ENCODE measurements at places on chromosomes 12 and 14.
A peak's percentile ranks its signal among the peaks of the same experiment; 100 is the strongest.

GRCh38 chr12:114679452-114679875, 4.5 kb downstream of the TBX3 start:
- H3K27me3 ChIP-seq, result peaks cover 56% of the 10 kb centered on the region
- peak overlapping the region; percentile 98 for H3K27ac ChIP-seq
- H3K4me3 ChIP-seq, result peak overlapping the region; percentile 98
- peaks cover 64% of the 10 kb centered on the region for H3K36me3 ChIP-seq

- no peaks in the 10 kb centered on the region for H3K36me3 ChIP-seq
- no peak overlapping the region for H3K27ac ChIP-seq
- no peak overlapping the region for H3K4me3 ChIP-seq
- H3K27me3 ChIP-seq, result no peaks in the 10 kb centered on the region
- no peaks in the 10 kb centered on the region for H3K4me1 ChIP-seq
- DNase-seq, result no peak
These were observed 122.6 kb upstream of the PLXNC1 start for GRCh38 chr12:94025756-94026155.

- DNase-seq, result no peak
- H3K4me1 ChIP-seq, result peaks cover 9% of the 10 kb centered on the region
- H3K4me3 ChIP-seq, result no peak overlapping the region
- H3K36me3 ChIP-seq, result no peaks in the 10 kb centered on the region
- H3K27ac ChIP-seq, result peak overlapping the region; percentile 87
- no peaks in the 10 kb centered on the region for H3K27me3 ChIP-seq
These were observed 14.2 kb upstream of the WDR20 start for GRCh38 chr14:102125546-102125945.

GRCh38 chr12:49888461-49889151, 15.1 kb downstream of the FAIM2 start:
- H3K4me1 ChIP-seq, result peaks cover 25% of the 10 kb centered on the region
- no peaks in the 10 kb centered on the region for H3K36me3 ChIP-seq
- H3K27me3 ChIP-seq, result peaks cover 22% of the 10 kb centered on the region
- no peak overlapping the region for H3K27ac ChIP-seq

GRCh38 chr12:41074473-41074769, 113.7 kb upstream of the PDZRN4 start:
- no peaks in the 10 kb centered on the region for H3K27me3 ChIP-seq
- H3K36me3 ChIP-seq, result no peaks in the 10 kb centered on the region
- no peak overlapping the region for H3K4me3 ChIP-seq
- peaks cover 11% of the 10 kb centered on the region for H3K4me1 ChIP-seq
- no peak overlapping the region for H3K27ac ChIP-seq

- H3K36me3 ChIP-seq, result no peaks in the 10 kb centered on the region
- H3K4me3 ChIP-seq, result no peak overlapping the region
- H3K4me1 ChIP-seq, result peaks cover 9% of the 10 kb centered on the region
- DNase-seq, result no peak
- H3K27ac ChIP-seq, result no peak overlapping the region
- no peaks in the 10 kb centered on the region for H3K27me3 ChIP-seq
These were observed 11.3 kb downstream of the SLC25A29 start for GRCh38 chr14:100294963-100295330.

DNA sequence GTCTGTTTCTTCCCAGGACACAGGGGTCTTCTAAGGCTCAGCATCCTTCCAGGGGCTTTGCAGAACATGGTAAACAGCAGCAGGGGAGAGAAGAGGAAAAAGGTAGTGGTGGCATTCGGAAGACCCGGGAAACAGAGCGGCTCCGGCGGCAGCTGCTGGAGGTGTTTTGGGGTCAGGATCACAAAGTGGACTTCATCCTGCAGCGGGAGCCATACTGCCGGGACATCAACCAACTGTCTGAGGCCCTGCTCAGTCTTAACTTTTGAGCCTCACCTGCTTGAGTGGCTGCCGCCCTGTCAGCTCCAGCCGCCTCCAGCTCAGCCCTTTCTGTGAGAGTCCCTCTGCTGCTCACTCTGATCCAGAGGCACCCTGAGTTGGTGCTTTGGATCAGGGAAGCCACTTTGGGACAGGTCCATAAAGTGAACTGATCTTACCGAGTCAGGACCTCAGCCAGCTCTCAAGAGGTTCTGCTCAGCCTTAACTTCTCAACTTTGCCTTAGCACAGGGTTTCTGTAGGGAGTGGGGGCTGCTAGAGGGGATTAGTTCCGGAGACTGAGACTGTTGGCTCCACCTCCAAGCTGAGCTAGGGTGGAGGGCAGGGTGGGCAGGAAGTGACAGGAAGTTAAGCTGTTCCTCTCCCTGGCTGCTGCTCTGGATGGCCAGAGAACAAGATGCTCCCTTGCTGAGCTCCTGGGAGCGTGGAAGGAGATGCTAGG, 5.4 kb downstream of the SDR39U1 start:
- H3K27me3 ChIP-seq, result no peaks in the 10 kb centered on the region
- peaks cover 19% of the 10 kb centered on the region for H3K36me3 ChIP-seq
- H3K27ac ChIP-seq, result peak overlapping the region; percentile 82
- DNase-seq, result no peak

GRCh38 chr14:66069830-66070541, 416.2 kb upstream of the CCDC196 start:
- peaks cover 7% of the 10 kb centered on the region for H3K4me1 ChIP-seq
- H3K4me3 ChIP-seq, result no peak overlapping the region
- peaks cover 7% of the 10 kb centered on the region for H3K27me3 ChIP-seq
- H3K36me3 ChIP-seq, result no peaks in the 10 kb centered on the region

GRCh38 chr14:63713058-63713457, 14.8 kb downstream of the SGPP1 start:
- peaks cover 25% of the 10 kb centered on the region for H3K36me3 ChIP-seq
- H3K4me1 ChIP-seq, result no peaks in the 10 kb centered on the region
- DNase-seq, result no peak
- no peak overlapping the region for H3K27ac ChIP-seq

GRCh38 chr14:76484355-76484754, 108.4 kb downstream of the ESRRB start:
- no peak overlapping the region for H3K4me3 ChIP-seq
- H3K27me3 ChIP-seq, result peaks cover 45% of the 10 kb centered on the region
- no peak overlapping the region for H3K27ac ChIP-seq
- DNase-seq, result no peak

GRCh38 chr14:89564286-89564957, 147.4 kb upstream of the FOXN3 start:
- H3K4me3 ChIP-seq, result no peak overlapping the region
- H3K36me3 ChIP-seq, result peaks cover 18% of the 10 kb centered on the region
- no peak overlapping the region for H3K27ac ChIP-seq
- no peaks in the 10 kb centered on the region for H3K27me3 ChIP-seq

DNA sequence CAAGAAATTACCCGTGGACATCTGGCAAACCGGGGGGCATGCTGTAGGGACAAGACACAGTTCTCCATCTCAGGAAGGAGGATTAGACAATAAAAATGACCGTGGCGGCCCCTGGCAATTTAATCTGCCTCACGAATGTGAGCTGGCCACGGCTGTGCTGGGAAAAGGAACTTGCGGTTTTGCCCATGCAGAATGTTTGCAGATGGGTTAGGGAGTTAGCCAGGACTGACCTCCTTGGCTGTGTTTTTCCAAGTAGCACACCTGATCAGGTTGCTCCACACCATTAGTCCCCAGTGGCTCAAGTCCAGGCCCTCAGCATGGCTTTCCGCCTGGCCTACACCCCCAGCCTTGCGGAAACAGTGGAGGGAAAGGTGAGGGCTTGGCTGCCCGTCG, 20.8 kb downstream of the TPCN1 start:
- no peak for DNase-seq
- H3K36me3 ChIP-seq, result peaks cover 9% of the 10 kb centered on the region
- peak overlapping the region; percentile 100 for H3K27ac ChIP-seq

- H3K4me1 ChIP-seq, result peaks cover 12% of the 10 kb centered on the region
- H3K4me3 ChIP-seq, result no peak overlapping the region
- DNase-seq, result no peak
- H3K27me3 ChIP-seq, result no peaks in the 10 kb centered on the region
These were observed 21.7 kb downstream of the NT5DC3 start for GRCh38 chr12:103819312-103819711.

- peaks cover 17% of the 10 kb centered on the region for H3K27me3 ChIP-seq
- no peak overlapping the region for H3K4me3 ChIP-seq
- DNase-seq, result no peak
- no peaks in the 10 kb centered on the region for H3K36me3 ChIP-seq
- H3K27ac ChIP-seq, result no peak overlapping the region
- H3K4me1 ChIP-seq, result peaks cover 18% of the 10 kb centered on the region
These were observed 214.7 kb upstream of the RTL1 start for GRCh38 chr14:101118233-101118632.

DNA sequence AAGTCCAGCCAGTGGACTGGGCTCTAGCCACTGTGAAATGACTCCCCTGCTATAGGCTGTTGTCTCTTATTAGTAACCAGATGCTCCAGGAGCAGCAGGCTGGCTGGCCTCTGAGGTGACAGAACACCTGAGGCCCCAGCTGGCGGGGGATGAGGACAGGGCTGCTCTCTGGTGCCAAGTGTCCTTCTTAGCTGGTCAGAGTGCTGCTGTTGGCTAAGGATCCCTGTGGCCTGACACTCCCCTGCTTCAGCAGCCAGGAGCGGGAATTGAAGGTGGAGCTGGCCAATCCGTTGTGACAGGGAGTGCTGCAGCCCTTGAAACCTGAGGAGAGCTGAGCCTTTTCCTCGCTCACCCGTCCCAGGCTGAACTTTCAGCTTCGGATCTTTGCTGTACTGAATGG, 30.7 kb downstream of the TMEM229B start:
- peaks cover 8% of the 10 kb centered on the region for H3K4me1 ChIP-seq
- DNase-seq, result no peak
- peaks cover 9% of the 10 kb centered on the region for H3K27me3 ChIP-seq
- no peak overlapping the region for H3K4me3 ChIP-seq
- no peak overlapping the region for H3K27ac ChIP-seq

- H3K4me3 ChIP-seq, result no peak overlapping the region
- H3K27me3 ChIP-seq, result no peaks in the 10 kb centered on the region
- no peak for DNase-seq
- H3K36me3 ChIP-seq, result no peaks in the 10 kb centered on the region
- no peaks in the 10 kb centered on the region for H3K4me1 ChIP-seq
These were observed 107.0 kb downstream of the ADAMTS20 start for GRCh38 chr12:43444940-43445564.

DNA sequence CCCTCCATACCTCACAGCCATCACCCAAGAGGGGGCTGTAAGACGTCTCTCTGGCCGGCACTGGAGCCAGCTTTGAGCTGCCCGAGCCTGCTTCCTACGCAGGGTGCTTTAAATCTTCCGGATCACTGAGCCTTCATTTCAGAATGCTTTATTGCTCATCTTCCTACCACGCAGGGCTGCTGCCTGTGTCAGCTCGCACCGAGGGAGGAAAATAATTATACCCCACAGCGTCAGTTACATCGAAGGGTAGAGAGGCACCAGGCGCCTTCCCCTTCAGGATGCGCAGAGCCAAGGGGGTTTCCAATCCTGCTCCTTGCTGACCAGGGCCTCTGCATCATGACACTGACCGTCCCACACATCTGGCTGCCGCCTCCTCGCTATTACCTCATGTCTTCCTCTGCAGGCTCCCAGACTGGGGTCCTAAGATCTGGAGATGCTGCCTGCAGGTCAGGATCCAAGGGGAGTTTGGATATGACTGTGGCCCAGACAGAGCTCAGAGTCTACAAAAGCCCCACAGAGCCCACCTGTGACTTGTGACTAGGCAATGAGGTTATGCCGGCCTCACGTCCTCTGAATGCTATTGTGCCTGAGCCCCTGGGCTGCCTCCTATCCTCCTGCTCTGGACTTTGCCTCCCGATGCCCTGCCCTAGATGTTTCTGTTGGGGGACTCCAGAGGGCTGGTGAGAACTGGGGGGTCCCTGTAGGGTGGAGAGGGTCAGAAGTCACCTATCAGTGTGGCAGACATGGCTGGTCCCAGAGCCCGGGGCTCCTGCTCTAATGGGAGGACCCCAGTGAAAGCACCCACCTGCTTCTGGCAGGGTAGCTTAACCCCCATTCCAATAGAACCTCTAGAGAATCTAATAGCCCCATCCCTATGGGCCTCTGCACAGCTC, 220.3 kb upstream of the RTL1 start:
- no peak overlapping the region for H3K27ac ChIP-seq
- peaks cover 18% of the 10 kb centered on the region for H3K4me1 ChIP-seq
- H3K36me3 ChIP-seq, result no peaks in the 10 kb centered on the region
- peak; percentile 52 for DNase-seq
- H3K27me3 ChIP-seq, result peaks cover 24% of the 10 kb centered on the region

- H3K27ac ChIP-seq, result peak overlapping the region; percentile 53
- DNase-seq, result no peak
- H3K27me3 ChIP-seq, result no peaks in the 10 kb centered on the region
- H3K4me1 ChIP-seq, result peaks cover 31% of the 10 kb centered on the region
These were observed 6.6 kb downstream of the MAX start for GRCh38 chr14:65095633-65096205.

DNA sequence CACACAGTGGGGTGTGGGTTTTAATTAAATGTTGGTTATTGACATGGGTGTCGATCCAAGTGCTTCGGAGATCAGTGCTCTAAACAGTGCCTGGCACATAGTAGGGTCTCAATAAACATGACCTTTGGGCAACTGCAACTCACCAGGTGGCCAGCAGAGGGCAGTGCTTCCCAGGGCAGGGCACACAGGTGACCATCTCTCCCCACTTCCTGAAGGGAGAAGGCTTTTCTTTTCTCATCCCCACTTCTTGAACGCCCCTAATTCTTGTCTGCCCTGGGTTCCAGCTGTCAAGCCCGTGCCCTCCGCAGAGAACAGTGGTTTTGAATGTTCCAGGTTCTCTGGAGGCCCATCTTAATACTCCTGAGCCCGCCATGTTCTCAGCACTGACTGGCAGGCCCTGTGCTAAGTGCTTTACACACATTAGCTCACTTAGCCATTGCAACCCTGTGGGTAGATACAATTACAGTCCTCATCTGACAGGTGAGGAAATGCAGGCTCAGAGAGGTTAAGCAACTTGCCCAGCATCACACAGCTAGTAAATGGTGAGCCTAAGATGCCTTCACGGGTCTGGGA, 16.3 kb downstream of the RAPGEF3 start:
- peak overlapping the region; percentile 58 for H3K27ac ChIP-seq
- no peaks in the 10 kb centered on the region for H3K27me3 ChIP-seq
- DNase-seq, result no peak
- H3K36me3 ChIP-seq, result no peaks in the 10 kb centered on the region

- peak overlapping the region; percentile 67 for H3K27ac ChIP-seq
- peak overlapping the region; percentile 81 for H3K4me3 ChIP-seq
- peaks cover 20% of the 10 kb centered on the region for H3K36me3 ChIP-seq
- peaks cover 16% of the 10 kb centered on the region for H3K4me1 ChIP-seq
These were observed 1.7 kb downstream of the CREBL2 start for GRCh38 chr12:12613344-12613743.

GRCh38 chr12:28167981-28168485, 22.2 kb upstream of the CCDC91 start:
- H3K36me3 ChIP-seq, result peaks cover 8% of the 10 kb centered on the region
- H3K27me3 ChIP-seq, result no peaks in the 10 kb centered on the region
- H3K4me1 ChIP-seq, result no peaks in the 10 kb centered on the region

- DNase-seq, result no peak
- H3K36me3 ChIP-seq, result no peaks in the 10 kb centered on the region
- peak overlapping the region; percentile 89 for H3K27ac ChIP-seq
- H3K4me1 ChIP-seq, result peaks cover 21% of the 10 kb centered on the region
These were observed 940 bp downstream of the MOAP1 start for GRCh38 chr14:93183596-93184317.

DNA sequence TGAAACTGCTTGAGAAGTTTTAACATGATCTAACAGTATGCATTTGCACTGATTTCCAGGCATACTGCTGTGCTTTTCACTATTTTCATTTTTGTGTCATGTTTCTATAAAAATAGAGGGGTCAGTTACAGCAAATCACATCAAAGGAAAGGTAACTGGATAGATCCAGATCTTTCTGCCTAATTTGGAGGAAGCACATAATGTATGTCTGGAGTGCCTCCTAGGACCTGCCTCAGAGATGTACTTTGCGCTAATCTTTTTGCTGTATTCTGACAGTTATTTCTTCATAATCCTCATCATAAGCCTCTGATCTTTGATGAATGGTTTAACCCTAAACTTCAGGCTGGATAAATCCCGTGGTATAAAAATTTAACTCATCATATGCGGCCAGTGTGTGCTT, 111.2 kb upstream of the NPAS3 start:
- no peak overlapping the region for H3K4me3 ChIP-seq
- no peaks in the 10 kb centered on the region for H3K27me3 ChIP-seq
- H3K4me1 ChIP-seq, result peaks cover 16% of the 10 kb centered on the region
- H3K36me3 ChIP-seq, result no peaks in the 10 kb centered on the region
- H3K27ac ChIP-seq, result no peak overlapping the region
